Naive thymus-derived CD4-positive, alpha-beta T cell (primary cell): ENCODE measurements at places on chromosomes 1 and 21. TPM values are rescaled to one million over a fixed set of nuclear protein-coding genes. Genes with fewer than 3 reads are reported as not detected.
A peak's percentile ranks its signal among the peaks of the same experiment; 100 is the strongest.

MPZL1 gene
- total RNA-seq: 7.7 TPM

HES5 gene
- not detected for total RNA-seq

SPSB1 gene
- 10.3 and 10.7 TPM in 2 replicates for total RNA-seq

CFAP107 gene
- total RNA-seq: not detected

PLOD1 gene
- total RNA-seq: 19.3 and 24.2 TPM in 2 replicates

RAB25 gene
- not detected in 2 replicates for total RNA-seq

ANKRD34A gene
- 1.5 TPM for total RNA-seq

SUSD4 gene
- 5.4 TPM for total RNA-seq

HPCAL4 gene
- 49.0 TPM for total RNA-seq

HSD3B1 gene
- not detected for total RNA-seq

ALX3 gene
- not detected for total RNA-seq

LEMD1 gene
- total RNA-seq: not detected

- H3K27me3 ChIP-seq: no peaks in the 10 kb centered on the region
- H3K27ac ChIP-seq: no peak overlapping the region
- no peak for DNase-seq
- peaks cover 10% of the 10 kb centered on the region for H3K36me3 ChIP-seq
Measured at GRCh38 chr21:37192019-37192418, 75.1 kb downstream of the VPS26C start.

DNA sequence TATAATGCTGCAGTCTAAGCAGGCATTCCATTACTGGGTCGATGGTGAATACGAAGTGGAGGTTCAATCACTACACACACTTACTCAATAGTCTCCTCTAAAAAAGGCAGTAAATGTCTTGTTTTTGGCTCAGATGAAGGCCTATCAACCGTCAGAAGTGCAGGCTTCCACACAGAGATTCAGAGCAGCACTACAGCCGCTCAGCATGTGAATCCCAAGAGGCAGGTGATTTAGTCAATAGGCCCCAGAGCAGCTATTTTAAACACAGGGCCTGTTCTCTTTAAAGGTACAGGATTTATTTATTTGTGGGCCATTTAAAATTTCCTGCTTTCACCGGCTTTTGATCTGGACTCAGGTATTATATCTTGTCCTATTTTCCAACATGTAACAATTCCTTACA is 293.7 kb downstream of the RGS7 start:
- H3K27me3 ChIP-seq: no peaks in the 10 kb centered on the region
- no peaks in the 10 kb centered on the region for H3K4me1 ChIP-seq
- H3K36me3 ChIP-seq: no peaks in the 10 kb centered on the region
- H3K4me3 ChIP-seq: no peak overlapping the region
- no peak for DNase-seq

- H3K36me3 ChIP-seq: peaks cover 20% of the 10 kb centered on the region
- H3K27ac ChIP-seq: no peak overlapping the region
- H3K4me3 ChIP-seq: no peak overlapping the region
- no peak for DNase-seq
- H3K27me3 ChIP-seq: no peaks in the 10 kb centered on the region
- H3K4me1 ChIP-seq: peaks cover 3% of the 10 kb centered on the region
Measured at GRCh38 chr1:109225711-109226445, 12.2 kb downstream of the SARS1 start.

- no peaks in the 10 kb centered on the region for H3K27me3 ChIP-seq
- H3K27ac ChIP-seq: no peak overlapping the region
- no peak for DNase-seq
Measured at GRCh38 chr1:37150986-37151385, 116.7 kb upstream of the GRIK3 start.

GRCh38 chr1:22038036-22038435 is 14.5 kb upstream of the CDC42 start:
- peak overlapping the region; percentile 46 for H3K27ac ChIP-seq
- DNase-seq: no peak
- H3K27me3 ChIP-seq: no peaks in the 10 kb centered on the region
- H3K4me3 ChIP-seq: no peak overlapping the region

DNA sequence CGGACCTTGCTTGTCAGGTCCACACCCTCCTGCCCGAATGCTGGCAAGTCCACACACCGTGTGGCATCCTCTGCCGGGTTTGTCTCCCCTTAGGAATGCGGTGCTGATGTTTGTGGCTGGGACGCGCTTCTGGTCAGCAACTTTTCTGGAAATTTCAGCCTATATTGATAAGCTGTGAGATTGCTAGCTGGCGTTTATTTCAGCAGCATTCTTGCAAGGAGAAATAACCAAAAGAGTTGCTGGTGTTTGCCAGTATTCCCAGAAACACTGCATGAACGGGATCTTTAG is 601 bp downstream of the CEPT1 start:
- DNase-seq: no peak
- H3K4me3 ChIP-seq: peak overlapping the region; percentile 91
- peaks cover 25% of the 10 kb centered on the region for H3K4me1 ChIP-seq
- H3K36me3 ChIP-seq: peaks cover 21% of the 10 kb centered on the region
- peak overlapping the region; percentile 93 for H3K27ac ChIP-seq
- no peaks in the 10 kb centered on the region for H3K27me3 ChIP-seq

DNA sequence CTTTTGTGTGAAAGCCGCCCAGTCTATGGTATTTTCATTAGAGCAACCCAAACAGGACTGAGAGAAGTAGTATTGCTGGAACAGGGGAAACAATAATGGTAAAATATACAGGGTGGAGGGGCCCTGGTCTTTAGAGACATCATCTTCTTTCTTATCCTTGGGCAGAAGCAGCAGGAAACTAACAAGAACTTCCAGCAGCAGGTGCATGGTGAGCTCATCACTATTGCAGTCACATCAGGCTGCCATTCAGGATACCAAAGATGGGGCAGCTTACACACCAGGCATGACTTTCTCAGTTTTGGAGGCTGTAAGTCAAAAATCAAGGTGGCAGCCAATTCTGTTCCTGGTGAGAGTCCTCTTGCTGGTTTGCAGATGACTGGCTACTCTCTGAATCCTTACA is 478.3 kb upstream of the RUNX1 start:
- H3K36me3 ChIP-seq: no peaks in the 10 kb centered on the region
- H3K4me1 ChIP-seq: peaks cover 7% of the 10 kb centered on the region
- no peaks in the 10 kb centered on the region for H3K27me3 ChIP-seq

DNA sequence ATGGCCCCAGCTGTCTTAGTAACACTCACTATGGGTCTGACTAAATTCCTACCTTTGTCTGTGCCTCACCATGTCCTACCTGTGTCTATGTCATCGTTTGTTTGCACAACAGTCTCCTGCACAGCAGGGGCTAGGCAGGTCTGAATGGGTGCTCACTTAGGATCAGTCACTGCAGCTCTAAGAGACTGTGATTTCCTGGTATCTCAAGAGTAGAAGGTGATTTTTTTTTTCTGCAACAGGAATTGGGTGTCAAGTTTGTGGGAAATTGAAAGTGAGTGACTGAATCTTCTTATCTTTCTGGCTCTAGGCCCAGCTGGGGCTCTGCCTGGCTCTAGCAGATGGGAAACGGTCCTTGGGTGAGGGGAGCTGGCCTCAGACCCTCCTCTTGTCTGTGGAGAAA is 46.4 kb upstream of the TRABD2B start:
- H3K36me3 ChIP-seq: no peaks in the 10 kb centered on the region
- no peak for DNase-seq
- no peaks in the 10 kb centered on the region for H3K27me3 ChIP-seq

GRCh38 chr1:35574655-35575415 is 1.7 kb downstream of the TFAP2E start:
- H3K4me1 ChIP-seq: peaks cover 13% of the 10 kb centered on the region
- H3K27me3 ChIP-seq: no peaks in the 10 kb centered on the region
- H3K4me3 ChIP-seq: no peak overlapping the region
- no peak overlapping the region for H3K27ac ChIP-seq
- DNase-seq: no peak

DNA sequence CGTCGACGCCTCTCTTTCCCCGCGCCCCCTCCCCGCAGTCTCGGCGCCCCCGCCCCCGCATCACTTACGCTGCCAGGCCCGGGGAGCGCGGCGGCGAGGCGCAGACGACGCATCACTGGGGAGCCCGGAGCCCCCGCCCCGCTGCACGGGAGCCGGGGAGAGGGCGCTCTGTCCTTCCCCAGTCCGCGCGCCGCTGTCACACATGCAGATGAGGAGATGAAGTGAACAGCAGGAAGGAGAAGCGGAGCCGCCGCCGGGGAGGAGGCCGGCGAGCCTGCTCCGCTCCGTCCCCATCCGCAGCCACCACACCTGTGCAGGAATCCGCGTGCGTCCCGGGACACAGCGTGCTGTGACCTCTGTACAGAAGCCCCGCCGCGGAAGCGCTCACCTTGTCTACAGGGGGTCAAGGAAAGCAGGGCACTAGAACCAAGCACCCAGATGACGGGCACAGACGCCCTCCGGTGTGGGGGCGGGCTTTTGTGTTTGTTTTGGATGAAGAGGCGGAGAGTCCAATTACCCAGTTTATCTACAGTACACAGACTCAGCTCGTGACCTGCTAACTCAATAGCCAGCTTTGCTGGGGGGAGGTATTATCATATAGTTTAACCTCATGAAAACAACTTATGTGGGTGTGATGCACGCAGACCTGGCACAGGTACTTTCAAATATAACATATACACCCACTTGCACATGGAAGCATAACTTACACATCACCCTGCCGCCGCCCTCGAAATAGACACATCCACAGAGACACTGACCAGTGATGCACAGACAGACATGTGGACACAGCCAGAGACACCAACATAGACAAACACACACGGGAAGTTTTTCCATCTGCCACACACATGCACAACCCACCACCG is 12.4 kb downstream of the KLHDC8A start:
- no peak overlapping the region for H3K27ac ChIP-seq
- no peaks in the 10 kb centered on the region for H3K27me3 ChIP-seq
- peaks cover 6% of the 10 kb centered on the region for H3K4me1 ChIP-seq
- DNase-seq: peak; percentile 54

- no peak overlapping the region for H3K4me3 ChIP-seq
- H3K27ac ChIP-seq: no peak overlapping the region
- H3K36me3 ChIP-seq: no peaks in the 10 kb centered on the region
- DNase-seq: no peak
- no peaks in the 10 kb centered on the region for H3K4me1 ChIP-seq
Measured at GRCh38 chr1:213985209-213986019, 2.4 kb upstream of the PROX1 start.

GRCh38 chr1:171683870-171684269 is 31.4 kb upstream of the MYOC start:
- no peaks in the 10 kb centered on the region for H3K27me3 ChIP-seq
- no peak for DNase-seq
- H3K27ac ChIP-seq: no peak overlapping the region
- H3K4me3 ChIP-seq: no peak overlapping the region
- H3K36me3 ChIP-seq: no peaks in the 10 kb centered on the region
- no peaks in the 10 kb centered on the region for H3K4me1 ChIP-seq

- H3K4me1 ChIP-seq: no peaks in the 10 kb centered on the region
- H3K27ac ChIP-seq: no peak overlapping the region
- no peaks in the 10 kb centered on the region for H3K27me3 ChIP-seq
- H3K36me3 ChIP-seq: no peaks in the 10 kb centered on the region
- DNase-seq: no peak
- H3K4me3 ChIP-seq: no peak overlapping the region
Measured at GRCh38 chr1:234000557-234001041, 96.1 kb downstream of the SLC35F3 start.

DNA sequence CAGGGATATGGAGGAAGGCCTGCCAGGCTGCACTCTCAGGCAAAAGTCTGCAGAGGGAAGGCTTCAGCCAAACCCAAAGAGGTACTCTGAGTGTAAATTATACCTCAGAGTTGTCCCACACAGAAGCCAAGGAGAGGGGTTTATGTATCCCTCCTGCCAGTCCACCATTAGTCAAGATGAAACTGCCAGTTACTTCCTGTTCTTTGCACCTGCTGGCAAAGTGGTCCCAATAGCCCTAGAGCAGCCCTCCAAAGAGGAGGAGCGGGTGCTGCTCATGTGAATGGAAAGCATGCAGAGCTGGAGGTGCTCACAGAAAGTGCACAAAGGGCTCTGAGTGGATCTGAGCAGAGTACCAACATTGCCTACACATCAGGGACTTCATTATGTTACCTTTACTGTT is 37.1 kb upstream of the MCOLN3 start:
- H3K36me3 ChIP-seq: no peaks in the 10 kb centered on the region
- no peaks in the 10 kb centered on the region for H3K4me1 ChIP-seq
- H3K27me3 ChIP-seq: no peaks in the 10 kb centered on the region
- H3K27ac ChIP-seq: no peak overlapping the region
- no peak overlapping the region for H3K4me3 ChIP-seq
- no peak for DNase-seq

GRCh38 chr1:37448691-37449417 is 25.5 kb upstream of the ZC3H12A start:
- H3K36me3 ChIP-seq: no peaks in the 10 kb centered on the region
- DNase-seq: no peak
- H3K27me3 ChIP-seq: no peaks in the 10 kb centered on the region
- no peak overlapping the region for H3K27ac ChIP-seq
- no peak overlapping the region for H3K4me3 ChIP-seq

GRCh38 chr21:17915976-17916375 is 96.8 kb upstream of the C21orf91 start:
- H3K27me3 ChIP-seq: no peaks in the 10 kb centered on the region
- H3K36me3 ChIP-seq: no peaks in the 10 kb centered on the region
- H3K27ac ChIP-seq: no peak overlapping the region
- H3K4me1 ChIP-seq: no peaks in the 10 kb centered on the region
- no peak overlapping the region for H3K4me3 ChIP-seq

GRCh38 chr1:55723001-55723400 is 507.8 kb upstream of the USP24 start:
- no peak for DNase-seq
- H3K27ac ChIP-seq: no peak overlapping the region
- no peaks in the 10 kb centered on the region for H3K4me1 ChIP-seq
- no peaks in the 10 kb centered on the region for H3K27me3 ChIP-seq
- H3K4me3 ChIP-seq: no peak overlapping the region
- H3K36me3 ChIP-seq: no peaks in the 10 kb centered on the region

GRCh38 chr1:193680924-193681316 is 494.5 kb upstream of the B3GALT2 start:
- H3K4me3 ChIP-seq: no peak overlapping the region
- no peaks in the 10 kb centered on the region for H3K36me3 ChIP-seq
- no peaks in the 10 kb centered on the region for H3K27me3 ChIP-seq

- no peaks in the 10 kb centered on the region for H3K4me1 ChIP-seq
- H3K27me3 ChIP-seq: peaks cover 2% of the 10 kb centered on the region
- DNase-seq: no peak
- no peaks in the 10 kb centered on the region for H3K36me3 ChIP-seq
Measured at GRCh38 chr1:94678202-94678848, 136.8 kb upstream of the F3 start.

DNA sequence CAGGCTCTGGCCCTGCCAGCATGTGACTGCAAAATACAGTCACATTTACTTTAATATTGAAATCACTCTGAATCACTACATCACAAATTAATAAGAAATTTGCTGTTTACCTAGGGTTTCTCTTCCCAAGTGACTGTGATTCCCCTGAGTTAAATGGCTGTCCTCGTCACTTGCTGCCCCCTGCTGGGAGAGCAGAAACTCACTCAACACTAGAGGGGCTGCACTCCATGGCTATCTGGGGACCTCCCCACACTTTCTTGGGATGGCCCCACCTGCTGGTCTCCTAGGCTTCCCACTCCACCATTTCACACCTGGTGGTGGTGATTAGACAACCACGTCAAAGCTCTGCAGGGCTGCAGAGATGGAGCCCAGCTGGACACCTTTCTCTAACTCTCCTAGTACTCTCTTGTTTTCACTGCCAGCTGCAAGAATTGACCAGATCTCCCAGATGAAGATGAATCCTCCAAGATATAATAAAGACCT is 63.4 kb downstream of the CD2 start:
- no peaks in the 10 kb centered on the region for H3K36me3 ChIP-seq
- peak; percentile 43 for DNase-seq
- H3K27ac ChIP-seq: no peak overlapping the region
- no peaks in the 10 kb centered on the region for H3K27me3 ChIP-seq
